ENCODE measurements at places on chromosomes 7 and 10. TPM values are rescaled to one million over a fixed set of nuclear protein-coding genes. Genes with fewer than 3 reads are reported as not detected.

OPN1SW gene
- not detected for total RNA-seq

CALML3 gene
- total RNA-seq = not detected

ELFN1 gene
- 6.0 TPM for total RNA-seq

CRHR2 gene
- not detected for total RNA-seq

CPA2 gene
- not detected for total RNA-seq

VAX1 gene
- total RNA-seq = not detected

ZC3HAV1L gene
- total RNA-seq = 73.0 TPM

ARHGEF35 gene
- 4.2 TPM for total RNA-seq

CLDN12 gene
- 7.4 TPM for total RNA-seq

ADAM8 gene
- total RNA-seq = 5.9 TPM

GPR37 gene
- total RNA-seq = 11.0 TPM

HMX3 gene
- total RNA-seq = not detected

COMMD3 gene
- total RNA-seq = 7.4 TPM

JAKMIP3 gene
- total RNA-seq = 1.3 TPM

ASB10 gene
- total RNA-seq = not detected

Data from uterus (tissue), 4 donors.